Progenitor cell of endocrine pancreas (in vitro differentiated cells): ENCODE measurements at places on chromosomes 2 and 18. TPM values are rescaled to one million over a fixed set of nuclear protein-coding genes. Genes with fewer than 3 reads are reported as not detected.

Gene GAD1
- total RNA-seq = 0.27 and 0.43 TPM in 2 replicates

Gene CHST9
- 38.9 and 43.2 TPM in 2 replicates for total RNA-seq

Gene DIPK1C
- total RNA-seq = not detected in 2 replicates

Gene PAIP2B
- 23.9 and 25.1 TPM in 2 replicates for total RNA-seq

Gene L3MBTL4
- 8.0 and 11.5 TPM in 2 replicates for total RNA-seq

Gene SCN7A
- 3.3 and 4.5 TPM in 2 replicates for total RNA-seq

Gene CHRND
- total RNA-seq = 0.12 TPM in 1 of 2 replicates, not detected in the other

DNA sequence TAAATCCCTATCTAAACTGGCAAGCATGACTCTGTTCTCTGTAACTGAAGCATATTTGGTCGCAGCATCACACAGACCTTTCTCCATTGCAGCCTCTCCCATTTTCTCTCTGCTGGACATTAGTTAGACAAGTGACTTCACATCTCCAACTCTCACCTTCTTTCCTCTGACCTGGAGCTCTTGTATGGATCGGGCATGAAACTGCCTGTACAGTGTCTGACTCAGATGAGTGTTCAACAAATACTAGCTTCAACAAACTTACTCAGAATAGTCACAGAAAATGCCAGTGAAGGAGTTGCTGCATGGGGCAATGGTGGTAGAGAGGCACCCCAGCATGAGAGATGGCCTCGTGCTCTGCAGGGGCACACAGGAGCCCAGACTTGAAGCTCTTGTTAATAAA lies 104.7 kb upstream of the COPS8 start:
- peaks cover 2% of the 10 kb centered on the region for H3K36me3 ChIP-seq
- DNase-seq = no peak
- H3K4me3 ChIP-seq = no peak overlapping the region
- peaks cover 11% of the 10 kb centered on the region for H3K4me1 ChIP-seq

DNA sequence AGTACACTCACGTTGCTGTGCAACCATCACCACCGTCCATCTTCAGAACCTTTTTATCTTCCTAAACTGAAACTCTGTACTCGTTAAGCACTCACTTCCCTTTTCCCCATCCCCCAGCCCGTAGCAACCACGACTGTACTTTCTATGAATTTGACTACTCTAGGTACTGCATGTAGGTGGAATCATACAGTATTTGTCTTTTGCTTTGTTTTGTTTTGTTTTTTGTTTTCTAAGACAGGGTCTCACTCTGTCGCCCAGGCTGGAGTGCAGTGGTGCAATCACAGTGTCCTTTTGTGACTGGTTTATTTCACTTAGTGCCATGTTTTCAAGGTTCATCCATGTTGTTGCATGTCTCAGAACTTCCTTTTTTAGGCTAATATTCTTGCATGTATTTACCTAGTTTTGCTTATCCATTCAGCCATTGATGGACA lies 7.0 kb upstream of the TYMS start:
- H3K4me1 ChIP-seq = no peaks in the 10 kb centered on the region
- no peak overlapping the region for H3K4me3 ChIP-seq
- no peaks in the 10 kb centered on the region for H3K36me3 ChIP-seq
- no peak overlapping the region for H3K27ac ChIP-seq
- no peak for DNase-seq
- H3K27me3 ChIP-seq = no peaks in the 10 kb centered on the region

GRCh38 chr2:121144111-121144510 lies 140.9 kb downstream of the TFCP2L1 start:
- no peak overlapping the region for H3K4me3 ChIP-seq
- peaks cover 1% of the 10 kb centered on the region for H3K4me1 ChIP-seq
- DNase-seq = no peak

DNA sequence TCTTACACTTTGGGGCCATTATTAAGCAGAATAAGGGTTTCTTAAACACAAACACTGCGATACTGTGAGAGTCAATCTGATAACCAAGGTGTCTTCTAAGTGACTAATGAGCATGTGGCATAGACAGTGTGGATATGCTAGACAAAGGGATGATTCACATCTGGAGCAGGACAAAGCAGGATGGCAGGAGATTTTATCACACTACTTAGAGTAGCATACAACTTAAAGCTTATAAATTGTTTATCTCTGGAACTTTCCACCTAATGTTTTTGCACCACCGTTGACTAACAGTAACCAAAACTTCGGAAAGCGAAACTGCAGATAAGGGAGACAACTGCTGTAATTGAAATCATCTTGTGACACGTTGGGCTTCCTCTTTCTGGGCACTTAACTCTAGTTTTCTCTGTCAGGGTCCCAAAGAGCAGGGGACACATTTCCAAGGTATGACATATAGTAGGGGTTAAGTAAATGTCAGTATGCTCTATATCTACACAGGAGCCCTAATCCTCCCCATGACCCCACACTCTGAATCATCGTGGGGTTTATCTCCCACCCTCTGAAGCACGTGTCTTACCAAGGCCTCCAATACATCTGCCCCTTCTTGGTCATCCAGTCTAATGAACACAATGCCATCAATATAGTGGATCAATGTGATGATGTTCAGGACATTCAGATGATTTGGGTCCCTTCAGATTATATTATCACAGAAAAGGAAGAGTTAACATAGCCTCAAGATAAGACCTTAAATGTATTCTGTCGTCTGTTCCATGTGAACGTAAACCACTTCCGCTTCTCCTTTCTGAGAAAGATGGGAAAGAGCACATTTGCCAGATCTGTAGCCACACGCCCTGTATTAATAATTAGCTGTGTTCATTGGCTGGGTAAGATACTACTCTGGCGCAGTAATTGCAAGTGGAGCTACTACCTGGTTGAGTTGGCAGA lies 78.7 kb downstream of the FTCDNL1 start:
- H3K36me3 ChIP-seq = no peaks in the 10 kb centered on the region
- no peak overlapping the region for H3K27ac ChIP-seq
- no peak for DNase-seq
- no peak overlapping the region for H3K4me3 ChIP-seq
- H3K4me1 ChIP-seq = no peaks in the 10 kb centered on the region

DNA sequence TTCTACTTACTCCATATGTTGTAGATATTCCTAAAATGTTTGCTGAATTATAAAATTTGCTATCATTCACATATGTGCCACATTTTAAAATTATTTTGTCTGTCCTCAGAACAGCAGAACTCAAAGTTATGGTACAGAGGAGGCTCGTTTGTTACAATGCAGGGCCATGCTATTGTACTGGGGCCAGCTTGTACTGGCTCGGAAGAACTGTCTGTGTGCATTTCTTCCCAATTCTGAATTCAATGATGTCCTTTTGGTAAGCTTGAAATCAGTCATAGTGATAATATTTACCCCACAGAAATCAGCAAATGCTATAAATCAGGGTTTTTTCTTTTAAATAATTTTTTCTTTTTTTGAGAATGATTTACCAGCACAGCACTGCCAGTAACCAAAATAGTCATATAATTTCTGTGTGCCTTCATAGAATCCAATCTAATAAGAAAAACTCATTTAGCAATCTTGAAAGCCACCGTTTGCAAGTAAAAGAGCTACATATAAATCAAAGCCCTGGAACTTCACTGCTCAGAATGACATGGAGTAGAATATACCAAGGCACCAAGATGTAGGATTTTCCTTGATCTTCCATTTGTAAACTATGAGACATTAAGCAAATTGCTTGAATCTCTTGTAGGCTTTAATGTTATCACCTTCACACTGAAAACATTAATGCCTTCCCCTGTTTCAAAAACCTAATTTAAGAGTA lies 90.7 kb upstream of the EPHA4 start:
- DNase-seq = no peak
- no peak overlapping the region for H3K4me3 ChIP-seq
- no peak overlapping the region for H3K27ac ChIP-seq
- no peaks in the 10 kb centered on the region for H3K36me3 ChIP-seq

DNA sequence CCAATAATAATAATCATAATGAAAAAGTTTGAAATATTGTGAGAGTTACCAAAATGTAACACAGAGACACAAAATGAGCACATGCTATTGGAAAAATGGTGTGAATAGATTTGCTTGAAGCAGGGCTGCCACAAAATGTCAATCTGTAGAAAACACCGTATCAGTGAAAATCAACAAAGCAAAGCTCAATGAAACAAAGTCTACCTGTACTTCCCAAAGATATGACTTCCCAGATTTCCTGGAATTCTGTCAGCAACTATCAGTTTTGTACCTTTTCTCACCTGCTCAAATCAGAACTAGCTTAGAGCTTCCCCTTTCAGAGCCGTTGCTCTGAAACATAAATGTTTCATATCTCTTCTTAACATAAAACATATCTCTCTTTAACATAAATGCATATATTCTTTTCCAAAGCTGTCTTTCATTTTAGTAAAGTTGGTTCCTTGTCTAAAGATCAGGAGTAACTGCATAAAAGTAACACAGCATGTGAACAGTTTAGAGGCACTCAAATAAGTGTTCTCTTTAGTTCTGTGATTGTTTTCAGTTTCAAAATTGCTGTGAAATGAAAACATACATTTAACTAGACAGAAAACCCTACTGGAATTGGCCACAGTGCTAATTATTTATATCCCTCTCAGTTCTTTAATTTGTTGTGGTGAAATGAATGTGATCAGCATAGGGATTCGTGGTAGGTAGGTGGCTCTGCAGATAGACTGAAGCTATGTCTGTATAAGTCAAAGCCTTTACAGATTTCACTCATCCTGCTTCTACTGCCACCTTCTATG lies 262.5 kb downstream of the KCNJ3 start:
- no peak overlapping the region for H3K4me3 ChIP-seq
- no peak overlapping the region for H3K27ac ChIP-seq
- peaks cover 8% of the 10 kb centered on the region for H3K4me1 ChIP-seq
- no peaks in the 10 kb centered on the region for H3K27me3 ChIP-seq

GRCh38 chr2:174771631-174772471 lies 7.6 kb upstream of the CHRNA1 start:
- H3K27ac ChIP-seq = no peak overlapping the region
- DNase-seq = peak; percentile 48
- peaks cover 8% of the 10 kb centered on the region for H3K27me3 ChIP-seq
- peaks cover 1% of the 10 kb centered on the region for H3K4me1 ChIP-seq

DNA sequence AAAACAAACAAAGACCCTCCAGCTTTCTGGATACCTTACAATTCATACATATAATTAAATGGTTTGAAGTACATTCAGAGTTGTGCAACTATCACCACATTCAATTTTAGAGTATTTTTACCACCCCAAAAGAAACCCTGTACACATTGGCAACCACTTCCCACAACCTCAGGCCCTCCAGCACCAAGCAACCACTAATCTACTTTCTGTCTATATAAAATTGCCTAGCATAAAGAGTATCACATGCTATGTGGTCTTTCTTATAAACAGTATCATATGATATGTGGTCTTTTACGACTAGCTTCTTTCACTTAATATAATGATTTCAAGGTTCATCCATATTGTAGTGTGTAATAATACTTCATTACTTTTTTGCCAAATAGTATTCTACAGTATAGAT lies 7.3 kb downstream of the IER3IP1 start:
- no peaks in the 10 kb centered on the region for H3K36me3 ChIP-seq
- no peak for DNase-seq
- H3K27me3 ChIP-seq = no peaks in the 10 kb centered on the region
- H3K27ac ChIP-seq = no peak overlapping the region

- H3K36me3 ChIP-seq = peaks cover 2% of the 10 kb centered on the region
- no peak overlapping the region for H3K27ac ChIP-seq
- H3K27me3 ChIP-seq = no peaks in the 10 kb centered on the region
- no peaks in the 10 kb centered on the region for H3K4me1 ChIP-seq
- DNase-seq = no peak
- H3K4me3 ChIP-seq = no peak overlapping the region
Observed at GRCh38 chr2:226911932-226912331, 76.1 kb downstream of the RHBDD1 start.

GRCh38 chr2:159249990-159250715 lies 36.4 kb downstream of the WDSUB1 start:
- H3K27ac ChIP-seq = no peak overlapping the region
- H3K27me3 ChIP-seq = no peaks in the 10 kb centered on the region
- DNase-seq = no peak
- peaks cover 30% of the 10 kb centered on the region for H3K36me3 ChIP-seq
- no peak overlapping the region for H3K4me3 ChIP-seq
- H3K4me1 ChIP-seq = no peaks in the 10 kb centered on the region

- DNase-seq = no peak
- H3K4me1 ChIP-seq = peaks cover 6% of the 10 kb centered on the region
- peaks cover 14% of the 10 kb centered on the region for H3K27me3 ChIP-seq
- no peak overlapping the region for H3K27ac ChIP-seq
- H3K4me3 ChIP-seq = no peak overlapping the region
- no peaks in the 10 kb centered on the region for H3K36me3 ChIP-seq
Observed at GRCh38 chr2:12577091-12577490, 139.6 kb upstream of the TRIB2 start.

DNA sequence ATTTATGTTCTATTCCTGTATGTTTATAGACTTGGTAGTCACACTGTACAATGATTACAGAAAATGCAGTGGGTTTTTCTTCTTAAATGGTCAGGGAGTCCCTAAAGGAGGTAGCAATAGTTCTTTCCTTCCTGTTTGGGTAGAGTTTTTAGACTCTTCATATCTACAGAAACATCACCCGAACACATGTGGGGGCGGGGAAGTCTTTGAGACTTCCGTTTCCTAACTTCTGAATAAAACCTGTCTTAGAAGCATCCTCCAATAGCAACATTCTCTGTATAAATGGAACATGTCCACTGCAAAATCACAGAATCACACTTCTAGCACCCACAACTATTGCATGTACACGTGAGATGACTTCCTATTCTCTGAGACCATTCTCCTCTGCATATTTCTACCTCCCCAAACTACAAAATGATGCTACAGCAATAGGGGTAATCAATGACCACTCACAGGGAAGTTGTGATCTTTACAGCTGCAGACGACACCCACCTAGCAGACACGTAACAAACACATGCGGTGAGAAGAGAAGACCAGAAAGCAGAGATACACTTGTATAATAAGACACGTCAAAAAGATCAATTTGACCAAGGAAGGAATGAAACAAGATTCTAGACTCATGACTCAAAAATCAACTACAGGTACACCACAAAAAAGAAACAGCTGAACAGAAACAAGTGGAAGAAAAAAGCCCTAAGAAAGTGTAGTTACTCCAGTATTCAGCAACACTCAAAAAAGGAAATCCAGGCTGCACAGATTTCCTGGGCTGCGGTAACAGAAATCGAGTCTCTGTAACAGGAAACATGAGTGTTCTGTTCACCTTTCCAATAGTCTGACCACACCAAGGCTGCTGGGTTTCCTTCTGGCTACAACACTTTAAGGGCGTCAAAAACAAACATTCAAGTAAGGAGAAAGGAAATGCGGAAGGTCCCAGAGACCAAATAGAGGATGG lies 120.4 kb downstream of the ZNF516 start:
- H3K36me3 ChIP-seq = peaks cover 22% of the 10 kb centered on the region
- DNase-seq = no peak
- no peaks in the 10 kb centered on the region for H3K27me3 ChIP-seq
- no peak overlapping the region for H3K4me3 ChIP-seq
